ENCODE measurements at places on chromosomes 4 and X. TPM values are rescaled to one million over a fixed set of nuclear protein-coding genes. Genes with fewer than 3 reads are reported as not detected.

DNA sequence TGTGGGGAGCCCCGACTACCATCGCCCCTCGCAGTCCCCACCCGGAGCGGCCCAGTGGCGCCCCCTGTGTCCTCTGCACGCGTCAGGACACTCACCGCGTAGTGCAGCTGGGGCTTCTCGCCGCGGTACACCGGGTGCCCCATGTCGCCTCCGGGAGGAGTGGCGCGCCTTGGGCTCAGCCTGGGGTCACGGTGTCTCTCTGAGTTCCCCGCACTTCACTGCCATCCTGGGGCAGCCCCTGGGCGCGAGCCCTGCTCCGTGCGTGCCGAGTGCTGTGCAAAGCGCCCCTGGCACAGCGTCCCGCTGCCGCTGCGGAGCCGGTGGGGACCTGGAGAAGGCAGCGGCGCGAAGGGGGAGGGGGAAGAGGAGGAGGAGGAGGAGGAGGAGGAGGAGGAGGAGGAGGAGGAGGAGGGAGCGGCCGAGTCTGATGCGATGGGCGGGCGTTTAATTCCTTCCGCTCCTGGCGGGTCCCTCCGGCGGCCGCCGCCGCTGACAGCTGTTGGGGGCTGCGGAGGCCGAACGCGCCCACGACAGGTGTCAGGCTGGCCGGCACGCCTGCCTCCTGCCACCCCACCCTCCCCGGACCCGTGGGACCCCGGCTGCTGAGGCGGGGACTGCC, 134.3 kb downstream of the AMELX start:
- peak overlapping the region; percentile 73 for H3K27ac ChIP-seq
- no peak for DNase-seq
- no peaks in the 10 kb centered on the region for H3K27me3 ChIP-seq

- no peak overlapping the region for H3K4me3 ChIP-seq
- no peaks in the 10 kb centered on the region for H3K27me3 ChIP-seq
- DNase-seq = no peak
- H3K36me3 ChIP-seq = no peaks in the 10 kb centered on the region
Measured at GRCh38 chr4:137541181-137541580, 8.9 kb upstream of the PCDH18 start.

- H3K4me3 ChIP-seq = no peak overlapping the region
- DNase-seq = no peak
- no peak overlapping the region for H3K27ac ChIP-seq
- peaks cover 15% of the 10 kb centered on the region for H3K27me3 ChIP-seq
Measured at GRCh38 chr4:184163813-184164212, 53.9 kb downstream of the ENPP6 start.

SHOX gene
- not detected for total RNA-seq

- DNase-seq = no peak
- H3K27ac ChIP-seq = no peak overlapping the region
- H3K36me3 ChIP-seq = no peaks in the 10 kb centered on the region
- no peak overlapping the region for H3K4me3 ChIP-seq
- H3K27me3 ChIP-seq = no peaks in the 10 kb centered on the region
Measured at GRCh38 chr4:77845929-77846328, 16.7 kb upstream of the MRPL1 start.

BMP3 gene
- not detected for total RNA-seq

DNA sequence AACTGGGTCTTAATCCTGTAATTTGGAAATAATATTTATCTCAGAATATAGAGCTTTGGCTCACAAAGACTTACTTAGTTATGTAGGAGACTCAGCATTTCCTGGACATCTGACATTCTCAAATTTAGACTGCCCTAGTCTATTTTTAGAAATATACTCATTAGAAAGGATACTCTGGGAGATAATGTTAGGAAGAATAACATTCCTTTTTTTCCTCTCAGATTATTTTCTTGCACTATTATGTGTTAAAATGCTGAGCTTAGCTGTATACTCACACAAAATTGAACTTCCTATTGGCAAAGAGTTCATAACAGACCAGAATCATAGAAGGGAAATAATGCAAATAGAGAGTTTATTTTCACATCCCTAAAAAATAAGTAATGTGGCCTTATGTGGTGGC, 1424.9 kb upstream of the PCDH7 start:
- no peaks in the 10 kb centered on the region for H3K36me3 ChIP-seq
- no peaks in the 10 kb centered on the region for H3K4me1 ChIP-seq
- no peak overlapping the region for H3K4me3 ChIP-seq
- no peak overlapping the region for H3K27ac ChIP-seq
- H3K27me3 ChIP-seq = no peaks in the 10 kb centered on the region
- DNase-seq = no peak

GC gene
- not detected for total RNA-seq

GRCh38 chr4:152045449-152045806, 284.6 kb upstream of the GATB start:
- no peak for DNase-seq
- no peaks in the 10 kb centered on the region for H3K27me3 ChIP-seq
- no peak overlapping the region for H3K27ac ChIP-seq
- H3K36me3 ChIP-seq = no peaks in the 10 kb centered on the region
- H3K4me1 ChIP-seq = no peaks in the 10 kb centered on the region

- H3K27ac ChIP-seq = no peak overlapping the region
- no peak overlapping the region for H3K4me3 ChIP-seq
- H3K4me1 ChIP-seq = no peaks in the 10 kb centered on the region
Measured at GRCh38 chrX:9794495-9794894, 8.3 kb downstream of the SHROOM2 start.

DNA sequence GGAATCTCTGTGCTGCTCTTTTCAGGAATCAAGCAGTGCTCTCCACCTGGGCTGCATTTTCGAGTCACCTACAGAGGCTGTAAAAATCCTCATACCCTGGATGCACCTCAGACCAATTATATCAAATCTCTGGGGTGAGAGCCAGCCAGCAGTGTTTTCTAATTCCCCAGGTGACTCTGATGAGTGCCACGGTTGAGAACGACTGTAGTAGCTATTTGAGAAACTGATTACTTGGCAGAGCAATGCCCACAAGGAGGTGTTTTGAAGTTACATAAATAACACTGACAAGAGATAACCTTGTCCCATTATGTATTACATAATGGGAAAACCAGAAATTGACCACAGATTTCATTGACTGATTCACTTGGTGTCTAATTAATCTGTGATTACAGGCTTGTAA, 46.8 kb downstream of the CLCN4 start:
- no peaks in the 10 kb centered on the region for H3K27me3 ChIP-seq
- no peak overlapping the region for H3K4me3 ChIP-seq
- no peak overlapping the region for H3K27ac ChIP-seq
- no peak for DNase-seq

- no peak for DNase-seq
- H3K4me1 ChIP-seq = peaks cover 1% of the 10 kb centered on the region
- no peak overlapping the region for H3K4me3 ChIP-seq
Measured at GRCh38 chrX:110251961-110252360, 65.9 kb downstream of the AMMECR1 start.

DNA sequence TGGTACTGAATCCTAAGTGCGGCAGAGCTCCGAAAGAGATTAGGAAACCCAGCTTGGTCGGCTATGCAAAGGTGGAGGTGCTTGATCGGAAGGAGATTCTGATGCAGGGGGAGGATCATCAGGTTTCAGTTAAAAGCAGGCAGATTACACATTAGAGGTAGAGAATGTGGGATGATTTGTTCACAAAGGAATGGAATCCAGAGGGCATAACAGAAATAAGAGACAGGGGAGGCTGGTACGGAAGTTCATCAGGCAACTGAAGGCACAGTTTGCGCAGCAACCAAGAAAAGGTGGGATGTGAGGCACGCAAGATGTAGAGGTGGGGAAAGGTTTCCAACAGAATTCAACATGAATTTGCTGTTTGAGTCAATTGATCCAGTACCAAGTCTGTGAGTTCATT, 424 bp upstream of the ZNF330 start:
- DNase-seq = no peak
- no peaks in the 10 kb centered on the region for H3K36me3 ChIP-seq
- peaks cover 6% of the 10 kb centered on the region for H3K27me3 ChIP-seq

GRCh38 chrX:118259213-118259612, 86.7 kb upstream of the WDR44 start:
- H3K27me3 ChIP-seq = no peaks in the 10 kb centered on the region
- H3K27ac ChIP-seq = no peak overlapping the region
- no peaks in the 10 kb centered on the region for H3K4me1 ChIP-seq

- H3K36me3 ChIP-seq = no peaks in the 10 kb centered on the region
- DNase-seq = no peak
- H3K4me3 ChIP-seq = no peak within 1 kb of the TSS
- no peaks in the 10 kb centered on the region for H3K27me3 ChIP-seq
- no peaks in the 10 kb centered on the region for H3K4me1 ChIP-seq
Measured at GRCh38 chrX:111511477-111511876, at the start of gene SERTM2. SERTM2 (plus strand) TSS chrX:111511645; CDS start chrX:111518858, 7,213 bp downstream.

GRCh38 chr4:24063731-24064130, 173.9 kb upstream of the PPARGC1A start:
- H3K4me1 ChIP-seq = no peaks in the 10 kb centered on the region
- no peaks in the 10 kb centered on the region for H3K36me3 ChIP-seq
- no peak overlapping the region for H3K4me3 ChIP-seq
- H3K27ac ChIP-seq = no peak overlapping the region
